ENCODE measurements at places on chromosomes 6 and 20. TPM values are rescaled to one million over a fixed set of nuclear protein-coding genes. Genes with fewer than 3 reads are reported as not detected.

Gene KIF25
- total RNA-seq, result 2.0 TPM

Gene BANF2
- total RNA-seq, result not detected

Gene CAGE1
- under 0.01 TPM for total RNA-seq

Gene TNFRSF21
- total RNA-seq, result 9.4 TPM

Gene BFSP1
- 2.8 TPM for total RNA-seq

Gene RAD21L1
- not detected for total RNA-seq

Gene TMEM74B
- total RNA-seq, result not detected

Gene C6orf141
- not detected for total RNA-seq

Gene PBX2
- total RNA-seq, result 28.8 TPM

Gene OXT
- not detected for total RNA-seq

Gene NFKBIE
- total RNA-seq, result 4.0 TPM

Gene SLC32A1
- under 0.01 TPM for total RNA-seq

Gene SLCO4A1
- total RNA-seq, result 0.56 TPM

Gene BNIP5
- not detected for total RNA-seq

Gene MYLK2
- total RNA-seq, result under 0.01 TPM

Gene ZFAND3
- 19.2 TPM for total RNA-seq

Gene LAMA4
- total RNA-seq, result 472 TPM

Gene DACT2
- 2.7 TPM for total RNA-seq

Gene CYP24A1
- 0.96 TPM for total RNA-seq

Gene OR2H1
- total RNA-seq, result not detected

Gene NKAIN4
- not detected for total RNA-seq

Gene LY6G6F
- not detected for total RNA-seq

Gene LTB
- total RNA-seq, result 0.28 TPM

Gene RSPO3
- 2.0 TPM for total RNA-seq

Gene DXO
- total RNA-seq, result 11.9 TPM

Gene RAMACL
- 0.38 TPM for total RNA-seq

Gene WFDC10B
- total RNA-seq, result not detected

Gene C20orf141
- not detected for total RNA-seq

Gene CLDN20
- not detected for total RNA-seq

Gene SPATS1
- not detected for total RNA-seq

Gene DSN1
- 25.9 TPM for total RNA-seq

Gene ITPR3
- 9.0 TPM for total RNA-seq

Gene THBD
- 18.0 TPM for total RNA-seq

Gene SLA2
- total RNA-seq, result under 0.01 TPM

Gene C6orf58
- total RNA-seq, result 0.19 TPM

Gene PI16
- total RNA-seq, result 0.28 TPM

Gene SMOC2
- not detected for total RNA-seq

Gene ABHD16B
- total RNA-seq, result not detected

Gene RSPH4A
- total RNA-seq, result under 0.01 TPM

Gene EFCAB8
- under 0.01 TPM for total RNA-seq
